ENCODE measurements at places on chromosomes 6 and 20.

- no peak for DNase-seq
Observed at GRCh38 chr6:102407886-102408741, 1014.6 kb downstream of the GRIK2 start.

GRCh38 chr6:89353702-89354392 is 1.3 kb upstream of the UBE2J1 start:
- no peak for DNase-seq

DNA sequence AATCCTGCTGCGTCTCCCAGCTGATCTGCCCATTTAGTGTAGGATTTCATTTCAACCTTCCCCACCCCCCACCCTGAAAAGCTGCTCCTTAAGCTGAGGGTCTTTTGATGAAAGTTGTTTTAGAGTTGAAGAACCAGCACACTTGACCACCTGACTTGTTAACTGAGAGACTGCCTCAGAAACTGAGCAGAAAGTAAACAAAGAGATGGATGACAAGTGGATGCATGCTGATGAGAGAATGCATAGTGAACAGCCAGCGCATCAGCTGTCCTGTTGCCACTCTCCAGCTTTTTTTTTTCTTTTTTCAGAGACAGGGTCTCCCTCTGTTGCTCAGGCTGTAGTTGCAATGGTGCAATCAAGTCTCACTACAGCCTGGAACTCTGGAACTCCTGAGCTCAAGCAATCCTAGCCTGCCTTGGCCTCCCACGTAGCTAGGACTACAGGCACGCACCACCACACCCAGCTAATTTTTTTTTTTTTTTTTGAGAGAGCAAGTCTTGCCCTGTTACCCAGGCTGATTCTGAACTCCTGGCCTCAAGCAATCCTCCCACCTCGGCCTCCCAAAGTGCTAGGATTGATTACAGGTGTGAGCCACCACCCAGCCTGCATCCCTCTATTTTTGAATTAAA is 9.5 kb downstream of the RPL10A start:
- DNase-seq, result no peak

GRCh38 chr20:37804584-37805566 is 98.1 kb upstream of the VSTM2L start:
- no peak for DNase-seq

DNA sequence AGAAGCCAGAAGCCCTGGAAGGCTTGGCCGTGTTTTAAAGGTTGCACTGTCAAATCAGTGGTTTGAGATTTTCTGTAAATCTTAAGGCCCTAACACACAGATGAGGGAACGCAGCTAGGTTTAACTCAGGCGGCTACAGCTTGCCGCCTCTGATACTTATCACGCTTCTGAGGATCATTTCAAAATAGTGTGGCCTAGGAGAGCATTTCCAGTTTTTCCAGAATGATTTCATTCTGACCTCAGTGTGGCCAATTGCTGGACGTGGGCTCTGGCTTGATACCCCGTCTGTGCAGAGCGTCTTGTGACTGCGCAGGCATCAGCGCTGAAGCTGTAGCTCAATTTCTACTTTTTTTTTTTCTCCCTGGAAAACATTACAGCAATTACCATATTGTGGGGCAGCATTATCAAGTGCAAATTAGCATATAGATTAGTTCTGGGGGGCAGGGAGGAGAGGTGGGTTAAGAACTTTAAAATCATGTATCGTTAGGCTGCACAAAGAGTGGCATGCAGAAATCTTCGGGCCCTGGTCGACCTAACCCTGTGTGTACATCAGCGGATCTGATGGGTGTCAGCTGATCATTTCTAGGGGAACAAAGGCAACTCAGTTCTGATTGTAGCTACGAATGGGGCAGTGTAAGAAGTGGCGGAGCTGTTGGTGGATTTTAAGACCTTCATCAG is 105.0 kb upstream of the EEF1E1 start:
- DNase-seq, result no peak

DNA sequence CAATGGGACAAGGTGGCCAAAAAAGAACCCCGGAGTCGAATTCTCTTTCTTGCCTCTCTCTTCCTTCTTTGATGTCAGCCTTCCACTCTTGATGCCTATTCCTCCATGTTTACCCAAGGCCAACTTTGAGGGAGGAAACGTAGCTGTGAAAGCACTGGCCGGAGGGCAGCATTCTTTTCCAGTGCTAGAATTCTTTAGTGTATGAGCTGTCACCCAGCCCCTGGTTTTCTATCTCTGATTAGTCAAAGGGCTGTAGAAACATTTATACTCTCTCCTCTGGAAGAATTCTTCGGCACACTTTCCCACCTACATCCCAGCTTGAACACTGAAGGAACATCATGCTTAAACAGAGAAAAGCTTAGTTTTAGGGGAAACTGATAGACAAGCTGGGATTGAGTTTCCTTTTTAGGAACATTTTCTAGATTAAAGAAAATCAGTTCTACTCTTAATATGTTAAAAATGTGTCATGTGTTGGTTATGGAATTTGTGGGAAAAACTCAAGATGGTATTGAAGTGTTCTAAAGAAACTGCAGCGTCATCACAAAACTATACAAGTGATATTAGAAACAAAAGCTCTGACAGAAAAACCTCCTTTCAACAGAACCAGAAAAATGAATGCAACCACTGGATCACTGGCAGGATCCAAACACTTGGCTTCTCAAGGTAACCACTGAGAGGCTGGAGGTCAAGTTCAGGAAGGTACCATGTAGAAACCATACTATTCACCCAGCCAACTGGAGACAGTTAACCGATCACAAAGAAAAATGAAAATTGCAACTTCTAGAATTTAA is 20.7 kb upstream of the UTRN start:
- no peak for DNase-seq

GRCh38 chr6:33077908-33078307 is 2.1 kb downstream of the HLA-DPB1 start:
- DNase-seq, result no peak

DNA sequence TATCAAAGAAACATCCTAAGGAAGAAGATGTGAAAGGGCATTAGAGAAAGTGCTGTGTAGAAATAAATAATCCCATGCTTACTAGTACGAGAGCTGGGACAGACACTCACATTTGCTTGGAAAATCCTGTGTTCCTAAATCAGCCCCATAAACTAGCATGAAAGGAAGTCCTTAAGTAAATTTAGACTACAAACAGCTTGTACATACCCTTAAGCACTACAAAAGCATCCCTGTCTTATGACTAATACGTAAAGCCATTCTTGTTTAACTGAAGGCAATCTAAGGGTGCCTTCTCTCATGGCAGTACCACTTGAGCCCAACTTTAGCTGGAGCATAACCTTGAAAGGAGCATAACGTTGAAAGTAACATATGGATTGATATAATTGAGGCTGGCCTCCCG is 15.4 kb upstream of the FOXQ1 start:
- DNase-seq, result no peak

DNA sequence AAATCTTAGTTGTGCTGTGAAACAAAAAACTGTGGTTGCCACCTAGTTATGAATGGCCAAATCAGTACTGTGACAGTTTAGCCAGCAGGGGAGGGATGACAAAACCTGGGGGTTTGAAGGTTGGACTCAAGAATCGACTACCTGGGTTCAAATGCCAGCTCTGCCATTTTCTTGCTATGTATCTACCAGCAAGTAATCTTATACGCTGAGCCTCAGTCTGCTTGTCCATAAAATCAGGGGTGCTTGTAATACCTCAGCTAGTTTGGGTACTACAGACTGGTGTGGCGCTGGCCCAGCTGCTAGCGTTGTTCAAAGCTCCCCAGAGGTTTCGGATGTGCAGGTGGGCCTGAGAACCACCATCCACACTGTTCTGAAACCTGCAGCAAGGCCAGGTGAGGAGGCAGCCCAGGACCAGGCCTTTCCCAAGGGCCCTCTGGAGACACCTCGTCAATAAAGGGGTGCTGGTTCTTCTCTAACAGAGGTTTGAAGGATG is 40.4 kb downstream of the TRAM2 start:
- no peak for DNase-seq

- DNase-seq, result no peak
Observed at GRCh38 chr6:15783484-15783883, 120.7 kb upstream of the DTNBP1 start.

DNA sequence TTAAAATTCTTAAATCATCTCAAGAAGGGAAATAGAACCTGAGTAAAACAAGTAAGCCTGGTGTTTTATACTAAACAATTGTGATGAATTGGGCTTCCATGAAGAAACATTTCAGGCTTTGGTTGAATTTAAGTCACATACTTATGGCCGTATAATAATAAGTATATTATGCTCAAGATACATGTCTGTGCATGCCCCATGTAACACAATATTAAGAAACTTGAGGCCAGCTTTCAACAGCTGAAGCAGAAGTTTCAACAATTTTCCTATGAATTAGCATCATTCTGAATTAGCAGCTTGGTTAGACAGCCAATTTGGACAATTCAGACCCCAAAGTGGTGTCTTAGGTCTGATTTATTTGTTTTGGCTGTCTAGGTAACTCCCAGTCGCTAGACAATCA is 243.7 kb downstream of the MYLK4 start:
- no peak for DNase-seq

DNA sequence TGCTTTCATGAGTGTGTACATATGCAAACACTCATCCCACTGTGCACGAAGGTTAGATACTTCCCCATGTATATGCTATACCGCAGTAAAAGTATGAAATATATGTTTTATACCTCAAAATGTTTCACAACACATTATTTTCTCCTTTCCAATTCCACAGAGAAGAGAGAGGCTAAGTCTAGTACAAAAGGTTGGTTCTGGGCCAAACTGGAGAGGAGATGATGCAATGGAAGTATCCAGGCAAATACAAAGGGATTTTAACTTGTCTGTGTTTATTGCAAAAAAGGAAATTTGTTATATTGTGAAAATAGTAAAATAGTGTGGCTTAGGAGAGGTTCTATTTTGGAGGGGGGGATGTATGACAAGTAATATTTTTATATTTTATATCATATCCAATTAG is 112.6 kb downstream of the PLCB1 start:
- no peak for DNase-seq

- no peak for DNase-seq
Observed at GRCh38 chr20:38270869-38271605, 10.5 kb upstream of the KIAA1755 start.

GRCh38 chr6:3712827-3713665 is 38.5 kb downstream of the PXDC1 start:
- DNase-seq, result no peak

- DNase-seq, result no peak
Observed at GRCh38 chr20:63856098-63856511, 5.2 kb upstream of the ABHD16B start.

- no peak for DNase-seq
Observed at GRCh38 chr6:56765494-56765893, 122.8 kb upstream of the DST start.

- DNase-seq, result peak; percentile 62
Observed at GRCh38 chr20:38674092-38674764, 50.1 kb upstream of the SLC32A1 start.

DNA sequence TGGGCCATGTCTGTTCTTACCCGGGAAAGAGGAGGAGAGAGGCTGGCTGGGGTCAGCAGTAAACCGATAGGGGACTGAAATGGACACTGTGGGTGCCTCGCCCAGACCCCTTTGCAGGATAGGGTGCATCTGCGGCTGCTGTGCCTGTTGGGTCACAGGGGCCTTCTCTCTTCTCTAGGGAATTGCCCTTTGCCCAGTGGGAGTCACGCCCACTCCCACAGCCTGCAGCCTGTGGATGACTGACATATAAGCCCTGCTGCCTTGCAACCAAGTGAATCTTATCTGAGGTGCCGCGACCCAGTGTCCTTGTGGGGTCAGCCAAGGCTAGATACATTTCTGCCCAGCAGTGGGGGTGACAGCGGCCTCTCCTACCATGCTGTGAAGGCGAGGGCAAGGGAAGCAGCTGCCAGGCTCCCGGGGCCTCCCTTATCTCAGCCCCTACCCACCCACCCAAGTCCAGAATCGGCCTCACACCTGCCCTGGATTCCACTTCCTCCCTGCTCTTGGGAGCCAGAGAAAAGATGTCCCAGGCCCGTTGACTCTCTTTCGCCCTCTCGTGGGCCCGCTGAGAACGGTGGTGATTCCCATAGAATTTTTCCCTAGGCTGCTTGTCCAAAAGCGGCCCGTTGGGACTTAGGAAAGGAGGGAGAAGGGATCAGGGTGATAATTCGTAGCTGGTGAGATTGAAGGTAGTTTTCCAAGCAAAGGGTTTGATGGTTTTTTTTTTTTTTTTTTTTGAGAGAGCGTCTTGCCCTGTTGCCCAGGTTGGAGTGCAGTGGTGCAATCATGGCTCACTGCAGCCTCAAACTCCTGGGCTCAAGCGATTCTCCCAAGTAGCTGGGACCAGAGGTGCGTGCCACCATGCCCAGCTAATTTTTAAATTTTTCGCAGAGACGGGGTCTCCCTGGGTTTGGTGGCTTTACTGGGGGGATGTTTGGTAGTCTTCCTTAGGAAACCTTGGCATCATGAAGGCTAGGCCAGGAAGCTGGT is 76.4 kb upstream of the RNF24 start:
- DNase-seq, result peak; percentile 44

DNA sequence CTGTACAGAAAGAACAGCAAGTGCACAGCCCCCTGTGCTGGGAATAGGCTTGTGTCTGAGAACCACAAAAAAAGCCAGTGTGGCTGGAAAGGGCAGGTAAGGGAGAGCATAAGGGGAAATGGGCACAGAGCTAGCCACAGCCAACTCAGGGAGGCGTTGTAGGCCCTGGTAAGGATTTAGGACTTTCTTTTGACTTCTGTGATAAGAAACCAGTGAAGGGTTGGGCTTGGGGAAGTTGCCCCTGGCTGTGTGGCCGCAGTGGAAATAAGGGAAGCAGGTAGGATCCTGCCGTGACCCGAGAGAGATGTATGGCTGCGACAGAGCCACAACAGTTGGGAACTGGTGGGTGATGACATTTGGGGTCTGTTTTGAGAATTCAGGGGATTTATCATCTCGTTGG is 30.0 kb upstream of the PHACTR2 start:
- DNase-seq, result no peak

- DNase-seq, result no peak
Observed at GRCh38 chr6:33114406-33114805, 38.6 kb downstream of the HLA-DPB1 start.

DNA sequence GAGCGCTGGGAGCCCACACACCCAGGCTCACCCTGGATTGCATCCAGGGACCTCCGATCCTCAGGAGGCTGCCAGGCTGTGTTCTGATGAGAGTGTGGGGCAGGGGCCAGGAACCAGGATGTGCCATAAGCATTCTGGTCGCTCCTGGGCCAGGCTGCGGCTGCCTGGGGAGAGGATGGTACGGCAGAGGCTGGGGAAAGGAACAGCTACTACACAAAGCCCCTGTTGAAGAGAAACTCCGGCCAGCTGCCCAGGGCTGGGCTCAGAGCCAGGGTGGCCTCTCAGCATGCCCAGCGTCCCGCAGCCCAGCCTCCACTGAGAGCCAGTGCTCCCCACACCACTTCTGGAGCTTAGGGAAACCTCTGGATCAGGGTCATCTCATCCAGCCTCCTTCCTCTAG is 21.7 kb upstream of the OCSTAMP start:
- no peak for DNase-seq

- no peak for DNase-seq
Observed at GRCh38 chr6:24569811-24570210, 75.0 kb downstream of the ALDH5A1 start.

- DNase-seq, result no peak
Observed at GRCh38 chr20:31682352-31682751, 40.3 kb downstream of the BCL2L1 start.

DNA sequence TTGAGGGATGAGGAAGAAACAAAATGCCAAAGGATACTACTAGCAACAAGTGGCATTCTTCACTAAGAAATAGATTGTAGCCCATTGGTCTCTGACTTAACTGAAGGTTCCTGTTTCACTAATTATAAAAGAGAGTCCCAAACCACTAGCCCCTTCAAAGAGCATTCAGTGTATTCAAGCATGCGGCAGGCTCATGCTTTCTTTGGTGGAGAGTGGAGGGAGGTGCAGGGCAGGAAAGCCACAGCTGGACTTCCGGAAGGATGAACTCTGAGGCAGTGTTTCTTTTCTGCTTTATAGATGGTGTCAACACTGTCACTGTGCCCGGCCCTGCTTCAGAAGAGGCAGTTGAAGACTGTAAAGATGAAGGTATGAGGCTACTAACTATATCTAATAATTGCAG is 636.1 kb downstream of the KIF16B start:
- no peak for DNase-seq

All from stimulated activated CD4-positive, alpha-beta T cell treated with anti-CD3 and anti-CD28 coated beads, Interleukin-4, amount 100 ng/mL, for 1 hour (primary cell).